Adrenal gland (tissue), 19 donors: ENCODE measurements at places on chromosomes 2 and 18.

- no peak for DNase-seq
These were observed 594 bp downstream of the ITM2C start for GRCh38 chr2:230865307-230865765.

GRCh38 chr2:42309366-42309765, 51.7 kb downstream of the COX7A2L start:
- no peak for DNase-seq

GRCh38 chr2:177169810-177170514, 42.6 kb upstream of the HNRNPA3 start:
- no peak for DNase-seq

GRCh38 chr2:200705305-200706041, 106.2 kb upstream of the BZW1 start:
- DNase-seq, result no peak

GRCh38 chr18:30439174-30439573, 603.4 kb downstream of the DSC3 start:
- DNase-seq, result no peak

DNA sequence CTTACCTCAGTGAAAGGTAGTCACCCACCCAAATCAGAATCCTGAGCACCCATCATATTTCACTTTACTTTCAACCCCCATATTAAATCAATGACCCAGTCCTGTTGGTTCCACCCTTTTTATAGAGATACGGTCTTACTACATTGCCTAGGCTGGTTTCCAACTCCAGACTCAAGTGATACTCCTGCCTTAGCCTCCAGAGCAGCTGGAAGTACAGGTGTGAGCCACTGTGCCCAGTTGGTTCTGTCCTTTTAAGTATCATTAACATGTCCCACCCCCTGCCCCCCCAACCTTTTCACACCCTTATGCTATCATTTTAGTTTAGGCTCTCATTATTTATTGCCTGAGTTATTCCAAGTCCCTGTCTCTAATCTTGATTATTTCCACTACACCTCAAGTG, 28.7 kb downstream of the MSH6 start:
- DNase-seq, result no peak

DNA sequence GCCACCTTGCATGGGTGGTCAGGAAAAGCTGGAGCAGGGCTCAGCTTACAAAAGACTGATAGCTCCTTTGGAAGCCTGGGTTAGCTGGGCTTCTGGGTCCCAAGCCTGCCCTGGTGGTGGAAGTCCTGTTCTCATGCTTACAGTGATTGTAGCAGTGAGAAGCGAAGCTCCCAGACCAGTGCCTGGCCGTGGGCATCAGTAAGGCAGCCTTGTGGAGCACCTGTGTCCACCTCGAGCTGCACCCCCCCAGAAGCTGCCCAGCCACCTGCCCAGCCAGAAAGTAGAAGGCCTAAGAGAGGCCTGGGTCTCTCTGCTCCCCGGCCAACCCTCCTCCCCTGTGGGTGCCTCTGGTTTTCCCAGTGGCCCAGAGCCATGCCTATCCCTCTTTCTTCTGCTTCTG, 10.5 kb downstream of the GLI2 start:
- no peak for DNase-seq

- no peak for DNase-seq
These were observed 35.1 kb upstream of the SLC14A1 start for GRCh38 chr18:45688833-45689232.

GRCh38 chr2:136334967-136335366, 217.0 kb upstream of the CXCR4 start:
- DNase-seq, result no peak

GRCh38 chr2:27959496-27959895, 69.0 kb downstream of the BABAM2 start:
- peak; percentile 95 for DNase-seq

GRCh38 chr2:165357758-165358157, 111.7 kb upstream of the CSRNP3 start:
- no peak for DNase-seq

- DNase-seq, result no peak
These were observed 253.3 kb downstream of the MREG start for GRCh38 chr2:215760091-215760490.

DNA sequence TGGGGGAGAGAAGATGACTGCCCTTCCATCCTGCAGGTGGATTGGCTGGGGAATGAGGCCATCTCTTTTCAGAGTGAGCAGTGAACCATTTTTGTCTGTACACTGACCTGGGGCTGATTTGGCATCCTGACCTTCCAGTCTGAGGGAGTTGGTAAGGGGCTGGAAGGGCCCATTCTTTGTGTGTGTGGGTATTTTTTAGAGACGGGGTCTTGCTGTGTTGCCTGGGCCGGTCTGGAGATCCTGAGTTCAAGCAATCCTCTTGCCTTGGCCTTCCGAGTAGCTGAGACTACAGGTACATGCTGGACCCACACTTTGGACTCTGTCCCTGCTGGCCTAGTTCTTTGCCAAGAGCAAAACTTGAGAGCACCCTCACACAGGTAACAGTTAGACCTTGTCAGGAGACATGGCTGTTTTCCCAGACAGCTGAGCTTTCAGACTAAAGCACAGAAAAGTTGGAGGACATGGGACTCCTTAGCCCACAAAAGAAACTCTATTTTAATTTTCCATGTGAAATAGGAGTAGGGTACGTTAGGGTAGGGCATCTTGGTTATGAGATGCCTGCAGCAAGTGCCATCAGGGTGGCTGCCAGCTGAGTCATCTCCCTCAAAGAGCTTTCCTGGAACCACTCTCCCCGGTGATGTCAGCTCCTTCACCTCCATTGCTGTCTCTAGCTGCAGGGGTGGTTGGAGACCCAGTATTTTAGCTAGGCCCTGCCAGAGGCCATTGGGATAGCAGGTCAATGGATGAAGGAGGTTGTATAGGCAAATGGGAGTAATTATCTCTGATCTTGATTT, 60.7 kb downstream of the DGKD start:
- DNase-seq, result peak; percentile 55

DNA sequence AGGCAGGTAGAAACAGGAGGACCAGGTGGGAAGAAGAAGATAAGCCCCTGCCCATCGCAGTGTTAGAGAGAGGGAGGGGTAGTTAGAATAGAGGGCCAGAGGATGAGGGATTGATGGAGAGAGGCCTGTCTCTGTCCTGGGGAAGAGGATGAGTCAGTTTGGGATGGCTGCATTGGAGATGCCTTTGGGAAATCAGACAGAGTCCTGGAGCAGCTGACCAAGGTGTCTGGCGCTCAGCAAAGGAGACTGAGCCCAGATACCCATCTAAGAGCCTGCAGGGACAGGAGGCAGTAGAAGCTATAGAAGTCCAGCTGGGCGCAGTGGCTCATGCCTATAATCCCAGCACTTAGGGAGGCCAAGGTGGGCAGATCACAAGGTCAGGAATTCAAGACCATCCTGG, 177.8 kb upstream of the HAAO start:
- DNase-seq, result no peak

DNA sequence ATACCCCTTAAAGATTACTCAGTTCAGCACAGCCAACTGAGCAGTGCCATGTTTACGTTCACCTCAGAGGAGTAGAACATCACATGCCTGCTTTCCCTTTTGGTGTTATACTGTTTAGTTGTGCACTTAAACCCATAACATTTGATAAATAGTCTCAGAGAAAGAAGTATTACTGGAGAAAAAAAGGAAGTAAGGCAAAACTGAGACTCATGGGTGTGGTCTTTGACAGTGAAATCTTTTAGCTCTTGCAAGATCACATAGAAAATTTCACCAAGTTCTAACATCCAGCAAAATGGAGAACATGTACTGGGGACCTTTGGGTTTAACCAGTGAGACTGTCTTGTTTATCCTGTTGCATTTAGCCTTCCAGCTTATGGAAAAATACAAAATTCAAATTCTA, 5.6 kb downstream of the TANK start:
- no peak for DNase-seq

DNA sequence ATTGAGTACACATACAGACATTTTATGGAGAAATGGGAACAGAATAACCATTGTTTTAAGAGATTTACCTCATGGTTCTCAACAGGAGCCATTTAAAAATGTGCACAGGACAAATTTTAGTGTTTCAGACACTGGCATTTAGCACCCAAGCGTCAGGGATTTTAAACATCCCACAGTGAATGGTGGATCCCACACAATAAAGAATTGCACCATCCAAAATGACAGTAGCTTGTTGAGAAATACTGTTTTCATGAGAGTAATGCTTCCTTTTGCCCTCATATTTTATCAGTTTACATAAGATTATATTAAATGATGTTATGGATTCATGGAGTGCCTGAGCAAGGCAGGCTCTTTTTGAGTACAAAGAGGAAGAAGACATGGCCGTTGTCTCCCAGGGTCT, 54.0 kb downstream of the MFSD6 start:
- DNase-seq, result no peak

GRCh38 chr2:183519371-183520056, 395.3 kb downstream of the NUP35 start:
- DNase-seq, result no peak

DNA sequence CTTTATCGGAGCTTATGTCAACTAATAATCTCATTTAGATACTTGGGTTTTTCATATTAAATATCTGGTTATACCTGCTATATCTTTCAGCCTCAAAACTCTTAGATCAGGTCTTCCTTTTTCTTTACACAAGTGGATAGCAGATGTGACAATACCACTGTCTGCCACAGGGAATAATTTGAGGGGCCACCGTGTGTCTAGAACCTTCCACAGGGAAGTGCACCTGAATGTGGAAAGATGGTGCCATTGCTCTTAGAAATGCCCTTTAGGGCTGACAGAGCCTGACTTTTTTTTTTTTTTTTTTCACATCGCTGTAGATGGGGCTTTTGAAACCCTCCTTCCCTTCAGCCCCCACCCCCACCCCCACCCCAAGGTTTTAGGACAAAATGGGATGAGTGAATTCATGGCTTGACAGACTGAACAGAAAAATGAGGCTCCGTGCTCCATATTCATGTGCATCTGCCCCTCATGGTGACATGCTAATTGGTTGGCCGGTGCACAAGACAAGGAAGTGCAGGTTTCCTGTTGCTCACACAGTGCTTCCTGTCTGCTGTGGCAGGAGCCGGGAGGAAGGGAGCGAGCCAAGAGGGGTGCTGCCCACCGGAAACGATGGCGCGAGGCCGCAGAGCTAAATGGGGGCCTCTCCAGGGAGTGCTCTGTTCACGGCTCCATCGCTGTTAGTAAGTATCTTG, 246.0 kb downstream of the LDLRAD4 start:
- peak; percentile 64 for DNase-seq

GRCh38 chr2:152492131-152492530, 157.2 kb downstream of the FMNL2 start:
- no peak for DNase-seq

DNA sequence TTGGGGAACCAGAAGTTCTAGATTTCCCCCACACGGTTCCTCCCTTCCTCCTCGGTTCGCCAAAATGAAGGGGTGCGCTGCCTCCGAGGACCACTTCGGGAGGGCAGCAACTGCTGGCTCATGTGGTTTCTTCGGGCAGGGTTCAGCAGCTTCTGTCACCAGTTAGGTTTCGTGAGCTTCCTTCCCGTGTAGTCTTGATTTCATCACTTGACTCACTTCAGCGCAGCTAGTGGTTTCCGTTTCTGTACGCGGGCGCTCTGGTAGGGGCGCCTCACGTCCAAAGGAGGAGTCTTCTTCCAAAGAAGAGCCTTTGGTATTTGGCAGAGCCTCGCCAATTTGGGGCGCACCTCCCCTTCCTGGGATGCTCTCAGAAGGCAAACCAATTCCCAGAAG, 485 bp upstream of the GALNT3 start:
- peak; percentile 51 for DNase-seq

DNA sequence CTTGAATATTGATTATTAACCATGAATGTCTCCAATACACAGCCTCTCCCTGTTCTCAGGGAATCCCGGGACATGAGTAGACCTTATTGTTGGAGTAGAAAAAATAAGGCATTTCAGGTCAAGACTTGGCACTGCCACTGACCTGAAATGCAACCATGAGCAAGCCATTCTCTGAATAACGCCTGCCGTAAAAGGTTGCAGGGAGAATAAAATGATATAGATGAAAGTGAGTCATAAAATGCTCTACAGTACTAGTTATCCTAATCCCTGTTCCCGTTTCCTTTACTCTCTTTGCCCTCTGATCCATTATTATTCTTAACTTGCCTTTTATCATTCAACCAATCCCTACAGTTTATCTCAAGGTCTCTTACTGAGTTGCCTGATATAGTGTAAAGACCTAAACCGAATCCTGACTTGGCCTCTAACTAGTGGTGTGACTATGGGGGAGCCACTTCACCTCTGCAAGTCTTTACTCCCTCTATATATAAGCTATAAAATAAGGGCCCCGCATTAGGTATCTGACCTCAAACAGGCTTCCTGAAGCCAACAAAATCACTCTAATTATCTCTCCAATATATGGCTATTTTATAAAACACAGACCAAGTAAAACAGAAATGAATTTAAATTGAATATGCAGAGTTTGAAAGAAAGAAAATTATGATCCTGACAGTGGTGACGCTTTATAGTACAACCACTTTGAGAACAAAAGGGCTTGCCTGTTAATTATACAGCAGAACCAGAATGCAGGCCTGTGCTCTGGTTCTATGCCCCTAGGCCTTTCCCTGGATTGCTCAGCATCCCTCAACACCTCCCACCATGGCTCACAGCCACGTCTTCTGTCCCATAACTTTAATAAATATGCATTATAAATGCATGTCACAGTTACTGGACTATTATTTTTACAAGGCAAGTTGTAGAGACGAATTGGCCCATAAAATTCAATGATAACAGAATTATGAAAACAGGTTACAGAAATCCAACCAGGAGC, 183.1 kb downstream of the STK39 start:
- DNase-seq, result no peak

DNA sequence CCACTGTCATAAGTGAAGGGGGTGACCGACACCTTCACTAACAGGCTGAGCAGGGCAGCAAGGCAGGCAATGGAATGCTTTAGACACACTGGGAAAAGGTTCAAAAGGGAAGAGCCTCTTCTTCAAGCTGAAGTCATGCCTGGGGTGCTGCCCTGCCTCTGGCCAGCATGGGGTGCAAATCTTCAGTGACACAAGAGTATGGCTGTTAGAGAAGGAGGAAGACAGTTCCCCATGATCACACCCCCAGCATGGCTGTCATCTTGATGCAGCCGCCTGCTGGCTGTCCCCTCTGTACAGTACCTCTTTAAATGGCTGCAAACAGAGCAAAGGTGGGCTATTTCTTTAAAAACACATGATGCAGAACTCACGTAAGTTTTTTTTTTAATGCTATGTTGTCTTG, 71.9 kb downstream of the INPP4A start:
- DNase-seq, result no peak

- DNase-seq, result no peak
These were observed 2.8 kb downstream of the TMEM150A start for GRCh38 chr2:85599468-85600234.

- DNase-seq, result no peak
These were observed 281.3 kb downstream of the TDRD15 start for GRCh38 chr2:21404827-21405625.

DNA sequence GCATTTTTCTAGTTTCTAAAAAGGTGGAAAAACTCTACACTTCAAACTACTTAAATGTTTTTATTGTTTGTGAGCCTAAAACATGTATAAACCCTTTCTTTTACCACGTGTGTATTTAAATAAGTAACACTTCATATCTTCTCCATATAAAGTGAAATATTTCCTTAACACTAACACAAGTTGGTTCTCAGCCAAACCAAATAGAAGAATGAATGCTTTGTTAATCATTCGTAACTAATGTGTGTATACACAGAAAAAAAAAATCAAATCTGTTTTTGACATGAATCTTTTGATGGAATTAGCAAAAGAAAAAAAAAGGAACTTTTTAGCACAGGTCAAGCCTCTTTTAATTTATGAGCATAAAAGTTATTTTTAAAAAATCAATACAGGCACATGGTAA, 89.3 kb downstream of the EHBP1 start:
- DNase-seq, result no peak
